ENCODE measurements at places on chromosomes 5 and 9.

GRCh38 chr5:39189292-39189955 lies 29.9 kb downstream of the FYB1 start:
- no peak for DNase-seq

DNA sequence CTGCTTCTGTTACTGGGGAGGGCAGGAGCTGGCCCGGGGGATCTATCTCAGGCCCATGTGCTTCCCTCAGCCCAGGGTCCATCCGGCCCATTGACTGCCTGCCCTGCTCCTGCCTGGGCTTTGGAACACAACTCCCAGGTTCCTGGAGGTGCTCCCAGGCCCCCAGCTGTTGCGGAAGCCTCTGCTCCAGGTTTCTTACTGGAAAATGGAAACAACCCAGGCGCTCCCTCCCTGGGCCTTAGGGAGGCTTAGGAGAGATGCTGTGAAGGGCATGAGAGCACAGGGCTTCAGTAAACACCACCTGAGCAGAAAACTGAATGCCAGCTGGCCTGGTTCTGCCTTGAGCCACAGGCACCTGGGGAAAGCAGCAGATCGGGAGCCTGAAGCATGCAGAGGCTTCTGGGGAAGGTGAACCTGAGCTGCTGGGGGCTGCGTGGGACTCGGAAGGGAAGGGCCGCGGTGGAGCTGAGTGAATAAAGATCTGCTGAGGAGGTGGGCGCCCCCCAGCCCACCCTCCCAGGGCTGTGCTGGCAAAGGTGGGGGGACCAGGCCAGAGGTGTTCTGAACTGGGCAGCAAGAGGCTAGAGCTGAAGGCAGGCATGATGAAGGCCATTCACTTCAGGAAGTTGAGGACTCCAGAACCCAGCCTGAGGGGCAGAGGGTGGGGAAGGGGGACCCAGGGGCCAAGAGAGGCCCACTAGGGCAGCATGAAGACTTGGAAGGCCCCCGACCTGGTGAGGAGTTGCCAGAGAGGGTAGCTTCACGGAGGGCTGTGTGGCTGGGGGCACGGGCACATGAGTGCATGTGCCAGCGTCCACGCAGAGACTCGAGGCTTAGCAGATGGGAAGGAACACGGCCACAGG lies 64.8 kb downstream of the SHB start:
- DNase-seq, result no peak

GRCh38 chr9:121242219-121242958 lies 25.6 kb upstream of the GSN start:
- no peak for DNase-seq

DNA sequence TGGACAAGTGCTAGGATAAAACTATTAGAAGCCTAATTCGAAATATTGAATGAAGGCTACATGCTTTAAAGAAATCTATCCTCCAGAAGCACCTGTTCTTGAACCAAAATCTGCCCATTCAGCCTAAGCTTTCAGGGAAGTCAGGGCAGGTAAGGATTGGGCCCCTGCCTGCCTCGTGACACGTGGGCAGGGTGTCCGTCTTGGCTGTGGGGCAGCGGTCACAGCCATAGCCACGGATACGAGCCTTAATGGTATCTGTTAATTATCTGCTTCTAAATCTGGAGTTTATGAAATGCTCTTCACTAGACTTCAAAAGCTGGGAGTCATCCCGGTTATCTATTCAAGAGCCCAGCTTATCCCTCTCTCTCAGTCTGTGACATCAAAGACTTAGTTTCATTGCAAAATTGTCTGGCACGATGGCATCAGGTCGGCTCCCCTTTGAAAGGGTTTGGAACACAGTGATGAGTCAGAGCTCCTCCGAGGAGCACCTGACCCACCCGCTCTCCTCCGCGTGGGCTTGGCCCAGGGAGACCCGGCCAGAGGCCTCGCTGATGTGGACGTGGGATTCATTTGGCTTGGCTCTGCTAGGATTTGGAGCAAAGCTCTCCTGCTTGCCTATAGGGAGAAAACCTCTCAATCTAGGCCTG lies 135.9 kb downstream of the MACROH2A1 start:
- DNase-seq, result no peak

DNA sequence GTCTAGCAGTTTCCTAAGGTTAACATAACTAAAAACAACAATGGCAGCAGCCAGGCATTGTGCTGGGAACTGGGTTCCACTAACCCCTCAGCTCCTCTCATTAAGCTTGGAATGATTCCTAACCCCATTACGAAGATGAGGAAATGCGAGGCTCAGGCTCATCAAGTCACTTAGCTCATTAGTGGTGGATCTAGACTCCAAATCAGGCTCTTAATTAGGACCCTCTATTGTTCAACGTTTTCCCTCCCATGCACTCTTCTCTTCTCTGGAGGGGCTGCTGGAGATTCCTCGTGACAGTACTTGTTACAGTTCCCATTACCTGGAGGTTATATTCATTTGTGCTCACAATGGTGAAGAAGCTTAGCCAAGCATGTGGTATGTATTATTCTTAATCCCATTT lies 6.5 kb downstream of the TAS2R1 start:
- no peak for DNase-seq

DNA sequence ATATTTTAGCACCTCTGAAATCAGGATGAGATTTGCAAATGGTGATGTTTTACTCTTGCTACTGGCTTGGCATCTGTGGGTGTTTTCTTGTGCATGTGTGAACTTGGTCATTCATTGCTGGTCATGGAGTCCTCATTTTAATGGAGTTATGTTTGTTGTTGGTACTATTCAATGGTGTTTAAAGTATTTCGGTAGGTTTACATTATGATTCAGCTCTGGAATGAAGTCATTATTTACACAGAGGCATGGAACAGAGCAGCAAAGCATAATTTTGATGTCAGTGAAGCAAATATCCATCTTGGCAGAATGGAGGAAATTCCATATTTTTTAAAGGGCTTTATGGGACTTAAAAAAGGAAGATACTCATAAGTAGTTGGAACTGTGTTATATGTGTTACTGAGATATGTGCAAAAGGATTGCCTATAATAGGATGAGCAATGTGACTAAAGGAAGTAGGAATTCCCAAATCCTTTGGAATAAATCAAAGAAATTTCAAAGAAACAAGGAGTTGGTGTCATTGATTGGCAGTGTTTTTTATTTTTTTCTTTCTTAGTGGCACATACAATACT lies 147.4 kb downstream of the ACTBL2 start:
- DNase-seq, result no peak

- no peak for DNase-seq
These were observed 284.2 kb upstream of the WWC1 start for GRCh38 chr5:168007286-168007685.

DNA sequence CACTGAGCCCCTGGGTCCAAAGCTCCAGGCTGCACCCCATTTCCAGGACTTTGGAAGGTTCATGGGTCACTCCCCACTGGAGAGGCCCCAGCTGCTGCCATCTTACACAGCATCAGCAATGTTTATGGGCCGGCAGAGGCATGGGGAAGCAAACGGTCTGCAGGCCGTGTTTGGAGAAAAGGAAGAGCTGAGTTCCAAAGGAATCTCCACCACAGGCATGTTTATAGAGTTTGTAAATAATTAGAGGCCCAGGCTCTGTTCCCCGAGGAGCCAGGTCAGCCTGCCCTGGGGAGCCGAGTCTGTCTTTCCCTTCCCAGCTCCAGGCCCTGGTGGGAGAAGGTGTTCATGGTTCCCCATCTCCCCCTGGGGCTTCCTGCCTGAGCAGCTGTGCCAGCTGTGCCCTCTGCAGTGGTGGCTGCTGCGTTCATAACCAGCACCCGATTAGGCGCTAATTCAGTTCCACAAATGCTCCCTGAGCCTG lies 64.8 kb downstream of the COL27A1 start:
- no peak for DNase-seq

DNA sequence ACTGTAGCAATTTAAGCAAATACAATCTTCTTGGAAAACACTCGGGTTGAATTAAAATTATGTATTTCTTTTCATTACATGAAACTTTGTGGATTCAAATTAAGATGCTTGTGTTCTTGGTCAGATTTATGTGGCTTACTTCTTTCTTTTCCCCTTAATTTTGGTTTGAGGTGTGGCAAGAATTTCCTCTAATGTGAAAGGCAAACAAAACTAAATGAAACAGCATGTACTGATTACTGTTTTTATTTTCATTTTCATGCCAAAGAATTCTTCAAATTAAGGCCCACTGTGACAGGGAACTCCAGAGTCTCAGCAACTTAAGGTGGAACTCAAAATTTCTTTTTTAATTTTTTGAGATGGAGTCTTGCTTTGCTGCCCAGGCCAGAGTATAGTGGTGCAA lies at the start of gene OMD:
TSS of gene OMD (minus strand) at position 132 of the 400 bp plus-strand sequence. CDS start 6,913 bp downstream, outside the sequence.
- no peak for DNase-seq

- no peak for DNase-seq
These were observed 403.5 kb downstream of the SPOCK1 start for GRCh38 chr5:137095597-137095996.

Data from SIG-M5 (cell line).